ENCODE measurements at places on chromosomes 2 and 18.

- DNase-seq = no peak
Observed at GRCh38 chr2:19719540-19719939, 182.2 kb downstream of the TTC32 start.

DNA sequence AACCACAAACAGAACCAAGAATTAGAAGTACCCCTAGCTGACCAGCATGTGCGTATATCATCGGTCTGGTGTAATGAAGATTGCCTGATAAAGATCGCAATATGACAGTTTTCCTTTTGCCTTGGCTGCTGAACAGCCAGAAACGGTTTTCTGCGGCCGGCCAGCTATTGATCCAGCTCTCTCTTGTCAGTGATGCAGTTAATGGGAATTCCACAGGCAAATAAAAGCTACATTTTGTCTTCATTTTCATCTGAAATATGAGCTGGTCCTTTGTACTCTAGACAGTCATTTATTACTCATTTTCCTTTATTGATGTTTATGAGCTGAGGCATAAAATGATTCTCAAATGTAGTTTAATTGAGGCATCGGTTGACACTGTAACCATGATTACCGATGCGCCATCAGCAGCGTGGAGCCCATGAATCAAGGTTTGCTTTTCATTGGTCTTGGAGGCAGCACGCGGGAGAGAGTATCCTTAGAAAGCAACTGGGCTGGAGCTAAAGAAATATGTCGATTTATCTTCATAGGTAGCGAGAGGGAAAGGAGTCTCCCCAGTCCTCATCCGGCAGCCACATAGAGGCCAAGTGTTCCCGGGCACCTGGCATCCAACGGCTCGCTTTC is 535.2 kb downstream of the GALR1 start:
- no peak for DNase-seq

DNA sequence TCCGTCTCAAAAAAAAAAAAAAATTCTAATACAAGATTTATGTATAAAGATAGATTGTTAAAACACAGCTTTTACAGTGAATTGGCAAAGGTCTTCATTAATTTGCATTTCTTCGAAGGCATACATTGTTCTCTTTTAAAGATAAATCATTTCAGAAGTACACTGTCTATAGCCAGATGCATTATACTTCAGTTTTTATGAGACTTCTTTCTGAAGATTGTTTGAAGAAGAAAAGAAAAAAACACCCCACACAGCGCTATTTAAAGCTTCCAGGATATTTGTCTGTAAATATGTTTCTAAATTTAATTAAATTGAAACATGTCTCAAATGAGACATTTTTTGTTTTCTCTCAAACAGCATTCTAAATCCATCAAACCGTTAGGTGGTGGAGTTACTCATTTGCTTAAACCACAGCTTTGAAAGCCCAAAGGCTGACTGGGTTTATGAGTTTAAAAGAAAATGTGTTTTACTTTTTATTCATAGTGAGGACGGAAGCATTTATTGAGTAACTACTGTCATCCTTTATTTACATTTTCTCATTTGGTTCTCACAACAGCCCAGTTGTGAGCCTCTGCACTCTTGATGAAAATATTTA is 42.4 kb upstream of the C1GALT1C1L start:
- no peak for DNase-seq

DNA sequence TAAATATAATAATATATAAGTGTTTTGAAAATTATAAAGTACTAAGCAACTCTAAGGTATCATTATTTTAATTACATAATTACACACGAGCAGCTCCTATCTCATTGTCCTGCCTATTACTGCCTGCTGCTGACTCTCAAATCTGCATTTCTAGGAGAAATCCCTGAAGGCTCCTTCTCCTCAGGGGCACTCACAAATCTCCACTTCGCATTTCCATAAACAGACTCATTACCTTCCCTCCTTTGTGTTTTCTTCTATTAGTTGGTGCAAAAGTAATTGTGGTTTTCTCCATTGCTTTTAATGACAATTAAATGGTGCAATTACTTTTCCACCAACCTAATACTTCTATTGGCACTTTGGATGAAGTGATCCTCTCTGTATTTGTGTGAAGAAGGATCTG is 135.0 kb upstream of the HNMT start:
- DNase-seq = no peak

DNA sequence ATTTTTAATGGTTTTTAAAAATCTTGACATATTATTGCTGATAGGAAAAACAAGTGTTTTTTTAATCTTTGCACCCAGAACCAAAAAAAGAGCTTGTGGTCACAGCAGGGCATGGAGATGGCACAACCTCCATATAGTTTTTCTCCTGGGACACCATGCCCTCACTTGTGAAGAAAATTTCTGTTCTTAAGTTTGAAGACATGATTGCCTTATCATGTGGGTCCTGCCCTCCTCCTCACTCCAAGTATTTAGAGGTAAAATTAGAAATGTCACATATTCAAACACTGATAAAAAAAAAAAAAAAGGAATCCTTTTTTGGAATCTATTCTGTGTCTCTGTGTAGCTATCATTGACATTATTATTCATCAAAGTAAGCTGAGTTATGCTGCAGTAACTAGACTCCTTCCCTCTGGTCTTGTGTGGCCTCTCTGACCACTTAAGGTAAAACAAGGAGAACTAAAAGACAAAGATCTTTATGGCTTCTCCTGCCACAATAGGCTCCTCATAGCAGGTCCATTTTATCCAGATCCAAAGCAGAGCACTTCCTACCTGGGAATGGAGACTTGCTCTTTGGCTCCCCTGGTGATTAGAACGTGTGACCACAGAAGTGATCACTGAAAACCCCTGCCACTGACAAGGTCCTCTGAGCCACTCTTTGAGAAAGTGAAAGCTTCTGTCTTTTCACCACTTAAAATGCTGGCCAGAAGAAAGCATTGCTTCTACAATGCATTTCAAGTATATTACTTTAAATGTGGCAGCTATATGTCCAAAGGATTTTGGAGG is 19.8 kb downstream of the ADD2 start:
- no peak for DNase-seq

GRCh38 chr18:61892683-61893308 is at the start of gene RNF152:
Gene RNF152 (minus strand): TSS chr18:61893007. CDS start chr18:61816463, 76,544 bp downstream.
- no peak for DNase-seq

DNA sequence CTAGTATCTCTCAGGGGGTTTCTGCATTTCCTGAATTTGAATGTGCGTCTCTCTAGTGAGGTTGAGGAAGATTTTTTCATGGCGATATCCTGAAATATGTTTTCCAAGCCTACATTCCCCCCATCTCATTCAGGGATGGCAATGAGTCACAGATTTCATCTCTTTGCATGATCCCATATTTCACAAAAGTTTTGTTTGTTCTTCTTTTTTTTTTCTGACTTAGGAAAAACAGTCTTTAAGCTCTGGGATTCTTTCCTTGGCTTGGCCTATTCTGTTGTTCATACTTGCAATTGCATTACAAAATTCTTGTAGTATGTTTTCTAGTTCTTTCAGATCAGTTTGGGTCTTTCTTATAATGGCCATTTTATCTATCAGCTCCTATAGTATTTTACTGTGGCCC is 136.5 kb downstream of the DSEL start:
- no peak for DNase-seq
